Right ventricle myocardium superior (tissue), 1 donor: ENCODE measurements at places on chromosomes 6 and 20. TPM values are rescaled to one million over a fixed set of nuclear protein-coding genes. Genes with fewer than 3 reads are reported as not detected.

- no peak for DNase-seq
Measured at GRCh38 chr6:39812853-39813533, 20.8 kb downstream of the DAAM2 start.

GRCh38 chr6:167095888-167096287 lies 27.0 kb upstream of the CCR6 start:
- DNase-seq = no peak

- no peak for DNase-seq
Measured at GRCh38 chr6:145733207-145733606, 2.1 kb downstream of the EPM2A start.

- no peak for DNase-seq
Measured at GRCh38 chr20:6265204-6265904, 142.5 kb upstream of the FERMT1 start.

GRCh38 chr6:15184441-15184861 lies 61.4 kb upstream of the JARID2 start:
- DNase-seq = no peak

DNA sequence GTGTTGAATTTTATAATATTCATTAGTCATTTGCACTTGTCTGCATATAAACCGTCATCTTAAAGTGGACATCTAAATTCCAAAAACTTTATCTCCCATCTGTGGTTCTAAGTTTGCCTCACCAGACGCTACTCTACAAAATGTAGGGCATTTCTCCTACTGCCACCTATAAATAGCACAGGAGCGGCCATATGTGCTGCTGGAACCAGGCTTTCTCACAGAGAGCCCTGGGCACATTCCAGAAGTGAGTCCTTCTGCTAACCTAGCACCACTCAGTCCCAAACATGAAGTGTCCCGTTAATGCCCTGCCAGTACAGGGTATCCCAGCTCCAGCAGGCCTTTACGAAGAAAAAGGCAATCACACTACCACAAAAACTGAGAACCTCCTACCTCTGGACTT lies 153.7 kb downstream of the TMEM242 start:
- no peak for DNase-seq

GRCh38 chr20:61957961-61958715 lies 107.5 kb downstream of the TAF4 start:
- DNase-seq = no peak

DNA sequence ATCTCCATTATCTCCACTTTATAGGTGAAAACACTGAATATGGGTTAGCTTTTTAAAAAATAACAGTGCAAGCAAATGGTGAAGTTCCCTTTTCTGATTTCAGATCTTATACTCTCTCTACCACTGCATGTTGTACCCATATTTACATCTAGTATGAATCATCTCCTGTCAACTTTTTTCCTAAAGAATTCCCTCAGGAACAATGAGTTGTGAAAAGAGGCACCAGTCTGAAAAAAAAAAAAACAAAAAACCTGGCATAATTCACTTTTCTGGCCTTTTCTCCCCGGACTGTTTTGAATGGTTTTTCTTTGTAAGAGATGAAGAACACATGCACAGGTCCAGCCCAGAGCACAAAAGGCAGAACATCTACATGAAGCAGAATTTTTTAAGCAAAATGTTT lies 596.0 kb downstream of the COL12A1 start:
- DNase-seq = no peak

GRCh38 chr6:125961117-125961516 lies 4.5 kb downstream of the HINT3 start:
- no peak for DNase-seq

- DNase-seq = no peak
Measured at GRCh38 chr20:965956-966355, 36.2 kb downstream of the RSPO4 start.

DNA sequence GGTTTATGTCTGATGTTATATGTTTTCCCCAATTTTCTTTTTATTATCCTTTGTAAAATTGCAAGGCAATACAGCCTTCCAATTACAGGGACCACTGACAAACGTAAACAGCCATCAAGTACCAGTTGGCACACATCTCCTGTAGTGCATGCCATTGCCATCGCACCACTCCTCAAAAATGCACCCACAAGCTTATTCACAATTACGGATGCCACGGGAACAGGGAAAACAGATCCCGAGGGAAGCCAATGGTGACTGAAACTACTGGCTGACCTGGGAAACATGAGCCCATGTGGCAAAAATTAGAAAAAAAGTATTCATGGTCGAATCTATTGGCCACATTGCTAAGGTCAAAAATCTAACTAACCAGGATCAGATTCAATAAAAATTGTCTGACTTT lies 395.2 kb downstream of the PAX1 start:
- no peak for DNase-seq

GRCh38 chr20:10002866-10003265 lies 31.9 kb upstream of the ANKEF1 start:
- DNase-seq = no peak

- no peak for DNase-seq
Measured at GRCh38 chr6:83609248-83609647, 96.9 kb downstream of the PRSS35 start.

- no peak for DNase-seq
Measured at GRCh38 chr6:135505648-135506047, 8.1 kb upstream of the AHI1 start.

GRCh38 chr20:50735813-50736212 lies 4.4 kb downstream of the PARD6B start:
- no peak for DNase-seq

DNA sequence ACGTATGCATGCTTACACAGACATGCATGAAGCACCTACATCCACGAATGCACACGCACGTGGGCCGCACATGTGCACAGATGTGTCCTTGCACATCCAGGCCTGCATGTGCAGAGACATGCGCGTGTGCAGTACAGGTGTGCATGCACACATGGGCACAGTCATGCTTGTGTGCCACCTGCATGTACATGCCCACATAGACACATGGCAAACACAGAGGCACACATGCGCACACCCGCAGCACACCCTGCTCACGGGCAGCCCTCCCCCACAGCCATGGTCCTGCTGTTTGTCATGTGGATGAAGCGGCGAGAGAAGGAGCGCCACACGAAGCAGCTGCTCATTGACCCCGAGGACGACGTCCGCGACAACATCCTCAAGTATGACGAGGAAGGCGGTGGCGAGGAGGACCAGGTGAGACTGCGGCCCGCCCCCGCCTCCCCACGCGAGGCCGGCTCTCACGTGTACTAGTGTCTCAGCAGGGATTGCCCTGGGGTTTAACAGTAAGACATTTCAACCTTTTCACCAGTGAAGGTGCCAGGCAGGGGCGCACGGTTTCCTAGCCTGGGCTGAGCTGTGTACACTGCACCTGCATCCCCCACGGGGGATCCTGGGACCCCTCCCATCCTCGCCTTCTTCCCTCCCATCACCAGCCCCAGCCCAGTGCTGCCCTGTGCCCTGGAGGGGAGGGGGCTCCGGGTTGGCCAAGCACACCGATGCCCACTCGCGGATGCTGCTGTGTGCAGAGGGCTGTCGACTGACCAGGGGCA lies 132.8 kb downstream of the TAF4 start:
- DNase-seq = peak; percentile 22

GRCh38 chr6:118708055-118708454 lies 56.7 kb upstream of the CEP85L start:
- no peak for DNase-seq

DNA sequence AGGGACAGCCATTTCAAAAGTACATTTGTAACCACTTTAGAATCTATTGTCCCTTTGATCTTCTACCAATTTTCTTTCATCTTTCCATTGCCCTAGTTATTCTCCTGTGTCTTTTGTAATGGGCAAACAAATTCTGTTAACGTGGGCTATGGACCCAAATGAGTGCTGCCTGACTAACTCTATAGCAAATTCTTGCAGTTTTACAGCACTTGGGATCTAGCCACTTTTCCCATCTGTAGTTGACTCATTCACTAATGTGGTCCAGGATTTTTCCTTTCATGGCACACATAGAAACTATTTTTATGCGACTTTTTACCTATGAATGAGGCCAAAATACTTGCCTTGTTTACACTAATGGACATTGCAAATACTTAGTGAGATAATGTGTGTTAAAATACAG lies 52.0 kb downstream of the GRIK2 start:
- no peak for DNase-seq

GRCh38 chr20:20299904-20300303 lies 68.0 kb upstream of the INSM1 start:
- DNase-seq = no peak

- no peak for DNase-seq
Measured at GRCh38 chr6:125587666-125588632, 161.5 kb upstream of the HEY2 start.

DNA sequence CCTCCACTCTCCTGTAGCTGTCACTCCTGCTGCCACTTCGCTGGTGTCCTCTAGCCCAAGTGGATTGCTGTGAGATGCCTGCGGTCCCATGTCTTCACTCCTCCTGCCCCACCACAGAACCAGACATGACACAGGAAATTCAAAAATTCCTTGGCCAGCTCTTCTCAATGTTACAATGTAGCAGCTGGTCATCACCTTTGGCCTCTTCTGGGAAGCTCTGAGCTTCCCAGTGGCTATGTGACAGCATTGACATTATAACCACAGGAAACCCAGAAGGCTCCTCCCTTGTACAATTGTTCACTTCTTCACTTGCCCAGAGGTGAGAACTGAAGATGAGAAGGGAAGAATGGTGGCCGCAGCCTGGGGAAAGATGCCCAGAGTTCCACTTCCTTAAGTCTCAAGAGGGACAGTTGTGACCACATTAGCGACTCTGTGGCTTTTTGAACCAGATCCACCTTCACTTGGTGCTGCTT lies 76.1 kb upstream of the NAA20 start:
- no peak for DNase-seq

- DNase-seq = no peak
Measured at GRCh38 chr6:30263734-30264133, 50.5 kb upstream of the TRIM26 start.

- DNase-seq = no peak
Measured at GRCh38 chr6:16061818-16062217, 67.1 kb upstream of the MYLIP start.

DNA sequence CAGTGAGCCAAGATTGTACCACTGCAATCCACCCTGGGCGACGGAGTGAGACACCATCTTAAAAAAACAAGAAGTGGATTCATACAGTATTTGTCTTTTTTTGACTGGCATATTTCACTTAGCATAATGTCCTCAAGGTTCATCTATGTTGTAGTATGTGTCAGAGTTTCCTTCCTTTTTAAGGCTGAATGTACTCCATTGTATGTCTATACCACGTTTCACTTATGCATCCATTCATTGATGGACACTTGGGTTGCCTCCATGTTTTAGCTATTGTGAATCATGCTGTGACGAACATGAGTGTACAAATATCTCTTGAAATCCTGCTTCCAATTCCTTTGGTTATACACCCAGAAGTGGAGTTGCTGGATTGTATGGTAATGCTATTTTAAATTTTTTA lies 28.9 kb upstream of the FAM83D start:
- no peak for DNase-seq

DNA sequence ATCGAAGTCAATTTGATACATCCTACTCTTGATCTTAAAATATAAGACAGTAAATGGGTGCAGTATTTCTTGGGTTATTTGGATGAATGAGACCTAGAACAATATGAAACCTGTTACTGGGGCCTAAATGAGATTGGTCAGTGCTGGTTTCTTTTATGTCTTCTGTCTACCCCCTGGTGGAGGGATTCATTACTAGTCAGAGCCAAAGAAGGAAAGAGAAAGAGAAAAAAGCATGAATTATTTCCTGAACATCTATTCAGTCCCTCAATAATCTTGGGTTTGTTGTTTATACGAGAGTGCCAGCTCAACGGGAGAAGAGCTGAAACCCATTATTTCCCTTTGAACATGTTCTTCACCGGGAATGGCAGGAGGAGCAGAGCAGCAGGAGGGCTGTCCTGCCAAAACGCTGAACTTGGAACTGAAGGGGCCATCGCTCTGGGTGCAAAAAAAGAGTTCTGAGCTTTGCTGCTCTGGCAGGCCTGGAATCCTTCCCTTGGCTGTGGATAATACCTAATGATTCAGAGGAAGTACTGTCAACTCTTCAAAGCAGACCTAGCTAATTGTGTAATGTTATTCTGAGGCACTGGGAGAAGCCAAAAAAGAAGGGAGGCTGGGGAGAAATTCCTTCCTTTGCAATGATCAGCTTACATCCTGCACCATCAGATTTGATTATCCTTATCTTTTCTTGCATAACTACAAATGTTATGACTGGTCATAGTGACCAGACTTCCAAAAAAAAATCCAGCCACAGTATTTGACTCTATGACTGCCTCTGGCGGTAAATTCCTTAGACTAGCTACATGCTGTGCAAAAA lies 72.0 kb downstream of the BLOC1S5 start:
- peak; percentile 46 for DNase-seq

- DNase-seq = no peak
Measured at GRCh38 chr20:9503526-9504245, 10.7 kb upstream of the LAMP5 start.

The TMEM244 gene
- not detected for total RNA-seq

The RBBP8NL gene
- not detected for total RNA-seq

The PPP1R16B gene
- total RNA-seq = 6.8 TPM

The TSPO2 gene
- total RNA-seq = not detected

The KIAA1755 gene
- 5.4 TPM for total RNA-seq

The NNAT gene
- total RNA-seq = not detected

The DTD1 gene
- total RNA-seq = 12.4 TPM

The CRISP3 gene
- not detected for total RNA-seq

The CCM2L gene
- total RNA-seq = 8.5 TPM

The NEU1 gene
- 24.1 TPM for total RNA-seq

The CLVS2 gene
- total RNA-seq = 0.11 TPM

The LIN28B gene
- not detected for total RNA-seq
